ENCODE measurements at places on chromosomes 5 and 9.

- peaks cover 3% of the 10 kb centered on the region for H3K27me3 ChIP-seq
- no peak for DNase-seq
- no peak overlapping the region for H3K27ac ChIP-seq
Observed at GRCh38 chr5:58505502-58505901, 14.3 kb downstream of the GAPT start.

DNA sequence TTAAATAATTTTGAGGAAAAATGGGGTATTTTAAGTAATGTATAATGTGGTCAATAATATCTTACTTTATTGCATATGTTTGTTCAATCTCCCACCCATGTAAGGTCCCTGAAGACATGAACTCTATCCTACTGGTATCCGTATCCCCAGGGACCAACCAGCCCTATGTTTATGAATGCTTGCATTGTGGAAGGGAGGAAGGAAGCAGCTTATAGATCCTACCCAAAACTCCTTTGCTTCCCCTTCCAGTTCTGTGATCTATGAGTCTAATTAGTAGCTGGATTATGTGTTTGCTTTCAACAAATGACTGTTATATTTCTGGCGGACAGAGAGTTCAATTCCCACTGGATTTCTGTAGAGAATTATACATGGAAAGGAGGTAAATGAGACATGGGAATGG is 45.6 kb downstream of the CNTRL start:
- H3K4me1 ChIP-seq = peaks cover 11% of the 10 kb centered on the region
- H3K27ac ChIP-seq = no peak overlapping the region
- H3K36me3 ChIP-seq = no peaks in the 10 kb centered on the region
- no peak for DNase-seq

DNA sequence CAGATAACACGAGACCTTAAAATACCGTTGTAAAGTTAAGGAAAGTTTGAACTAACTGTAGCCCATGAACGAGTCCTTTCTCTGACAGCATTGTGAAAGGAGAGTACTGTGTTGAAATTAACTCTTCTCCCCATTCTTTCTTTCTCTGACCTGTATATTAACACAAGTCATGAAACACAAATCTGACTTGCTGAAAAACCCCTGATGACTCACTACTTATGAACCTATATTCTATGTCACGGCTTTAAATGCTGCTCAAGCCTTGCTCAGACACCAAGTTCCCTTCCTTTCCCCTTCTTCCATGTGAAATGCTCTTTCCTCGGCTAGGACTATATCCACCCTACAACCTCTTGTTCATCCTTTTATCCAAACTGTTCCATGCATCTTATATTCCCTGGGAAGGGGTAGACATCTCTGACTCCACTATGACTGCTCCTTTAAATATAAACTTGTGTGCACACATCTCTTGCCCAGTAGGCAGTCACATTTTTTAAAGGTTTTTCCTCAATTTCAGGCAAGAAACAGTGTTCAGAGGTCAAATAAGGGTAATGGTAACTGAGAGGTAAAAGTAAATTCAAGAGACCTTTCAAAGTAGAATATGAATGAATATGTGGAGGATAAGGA is 142.9 kb downstream of the NFIB start:
- H3K4me1 ChIP-seq = peaks cover 11% of the 10 kb centered on the region
- peak overlapping the region; percentile 20 for H3K27ac ChIP-seq
- peaks cover 6% of the 10 kb centered on the region for H3K36me3 ChIP-seq
- no peak overlapping the region for H3K4me3 ChIP-seq
- H3K27me3 ChIP-seq = no peaks in the 10 kb centered on the region

DNA sequence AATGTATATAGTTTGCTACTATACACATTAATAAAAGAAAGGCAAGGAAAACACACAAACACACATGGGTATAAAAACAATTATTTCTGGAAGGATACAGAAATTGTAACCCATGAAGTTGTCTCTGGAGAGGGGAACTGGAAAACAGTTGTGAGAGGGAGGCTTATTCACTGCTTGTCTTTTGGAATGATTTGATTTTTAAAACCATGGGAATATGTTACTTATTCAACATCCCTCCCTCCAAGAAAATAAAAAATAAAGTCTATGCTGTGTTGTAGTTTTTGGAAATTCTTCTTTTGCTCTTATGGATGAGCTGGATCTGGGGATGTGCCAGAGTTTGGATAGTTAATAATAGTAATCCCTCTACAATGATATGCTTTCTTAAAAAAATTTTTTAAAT is 6.0 kb upstream of the C1QTNF2 start:
- H3K4me1 ChIP-seq = no peaks in the 10 kb centered on the region
- peaks cover 61% of the 10 kb centered on the region for H3K27me3 ChIP-seq
- no peak overlapping the region for H3K27ac ChIP-seq
- H3K4me3 ChIP-seq = no peak overlapping the region
- DNase-seq = no peak
- no peaks in the 10 kb centered on the region for H3K36me3 ChIP-seq

GRCh38 chr9:128190516-128191405 is 611 bp downstream of the CIZ1 start:
- no peak for DNase-seq
- H3K4me3 ChIP-seq = peak overlapping the region; percentile 70
- H3K27me3 ChIP-seq = no peaks in the 10 kb centered on the region

- H3K36me3 ChIP-seq = no peaks in the 10 kb centered on the region
- no peak for DNase-seq
- H3K27me3 ChIP-seq = peaks cover 4% of the 10 kb centered on the region
- no peak overlapping the region for H3K4me3 ChIP-seq
Observed at GRCh38 chr5:176131771-176132170, 106.5 kb upstream of the SIMC1 start.

DNA sequence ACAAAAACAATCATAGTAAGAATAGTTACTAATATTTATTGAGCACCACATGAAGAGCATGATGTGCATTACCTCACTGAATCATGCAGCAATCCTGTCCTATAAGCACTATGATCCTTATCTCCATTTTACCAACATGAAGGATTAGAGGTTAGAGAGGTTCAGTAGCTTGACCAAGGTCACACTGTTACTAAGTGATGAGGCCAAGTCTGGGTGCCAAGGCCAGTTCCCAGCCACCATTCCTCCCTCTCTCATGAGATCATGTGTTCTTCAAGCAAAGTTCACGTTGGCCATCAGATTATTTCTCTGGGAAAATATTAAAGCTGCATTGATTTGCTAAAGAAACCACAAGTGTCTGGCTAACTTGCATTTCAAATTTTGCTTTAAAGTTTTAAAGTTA is 31.0 kb downstream of the PDE8B start:
- DNase-seq = no peak
- no peak overlapping the region for H3K4me3 ChIP-seq
- no peaks in the 10 kb centered on the region for H3K36me3 ChIP-seq
- no peak overlapping the region for H3K27ac ChIP-seq
- peaks cover 2% of the 10 kb centered on the region for H3K27me3 ChIP-seq

DNA sequence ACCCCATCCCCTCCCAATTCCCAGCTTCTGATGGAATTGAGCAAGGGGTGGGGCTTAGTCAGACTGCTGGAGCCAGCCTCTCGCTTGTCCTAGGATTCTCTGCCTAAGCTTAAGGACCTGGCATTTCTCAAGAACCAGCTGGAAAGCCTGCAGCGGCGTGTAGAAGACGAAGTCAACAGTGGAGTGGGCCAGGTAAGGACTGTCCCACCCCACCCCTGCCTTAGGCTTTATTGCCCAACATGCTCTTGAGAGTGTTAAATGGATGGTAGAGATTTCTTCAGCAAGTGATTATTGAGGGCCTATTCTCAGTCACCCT is 1.1 kb downstream of the SLC35A4 start:
- H3K27me3 ChIP-seq = no peaks in the 10 kb centered on the region
- peaks cover 8% of the 10 kb centered on the region for H3K4me1 ChIP-seq
- peaks cover 3% of the 10 kb centered on the region for H3K36me3 ChIP-seq
- peak overlapping the region; percentile 84 for H3K4me3 ChIP-seq
- no peak overlapping the region for H3K27ac ChIP-seq

DNA sequence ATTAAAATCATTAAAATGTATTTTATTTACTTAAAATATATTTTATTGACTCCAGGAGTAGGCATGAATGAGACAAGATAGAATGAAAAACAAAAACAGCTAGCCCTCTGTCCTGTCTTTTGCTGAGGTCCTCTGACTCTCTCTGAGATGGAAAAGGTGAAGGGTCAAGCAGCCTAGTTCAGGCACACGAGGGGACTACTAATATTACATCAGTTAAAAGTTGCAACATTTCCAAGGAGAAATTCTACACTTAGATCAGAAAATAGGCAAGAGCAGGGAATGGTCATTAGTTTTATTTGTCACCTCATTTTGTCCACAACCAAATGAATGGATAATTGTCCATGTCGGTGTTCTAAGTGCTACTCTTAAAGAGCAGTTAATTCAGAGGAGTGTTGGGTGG is 148.5 kb downstream of the CDH10 start:
- DNase-seq = no peak
- H3K36me3 ChIP-seq = no peaks in the 10 kb centered on the region
- no peaks in the 10 kb centered on the region for H3K27me3 ChIP-seq
- H3K4me1 ChIP-seq = no peaks in the 10 kb centered on the region
- no peak overlapping the region for H3K4me3 ChIP-seq
- no peak overlapping the region for H3K27ac ChIP-seq

DNA sequence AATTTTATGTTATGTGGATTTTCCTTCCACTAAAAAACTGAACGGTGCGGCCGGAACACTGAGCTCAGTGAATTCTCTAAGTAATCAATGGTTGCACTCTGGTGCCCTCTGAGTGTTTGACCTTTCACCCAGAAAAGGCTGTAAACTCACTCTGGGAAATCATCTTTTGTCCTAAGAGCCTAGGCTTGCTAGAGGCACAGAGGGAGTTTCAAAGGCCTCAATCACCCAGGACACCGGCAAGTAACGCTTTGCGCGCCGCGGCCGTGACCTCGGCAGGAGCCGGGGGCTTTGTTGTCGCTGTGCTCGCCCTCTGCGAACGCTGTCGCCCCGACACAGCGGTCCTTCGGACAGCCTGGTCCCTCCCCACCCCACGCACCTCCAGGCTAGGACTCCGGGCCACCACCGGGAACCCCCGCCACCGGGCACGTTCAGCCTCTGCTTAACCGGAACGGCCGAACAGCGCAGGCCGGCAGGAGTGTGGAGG is 703 bp downstream of the ISCA1 start:
- peak overlapping the region; percentile 47 for H3K4me3 ChIP-seq
- DNase-seq = no peak
- peak overlapping the region; percentile 88 for H3K27ac ChIP-seq
- no peaks in the 10 kb centered on the region for H3K27me3 ChIP-seq

GRCh38 chr9:32955655-32956478 is 45.6 kb downstream of the APTX start:
- H3K4me3 ChIP-seq = no peak overlapping the region
- no peak overlapping the region for H3K27ac ChIP-seq
- H3K36me3 ChIP-seq = no peaks in the 10 kb centered on the region

DNA sequence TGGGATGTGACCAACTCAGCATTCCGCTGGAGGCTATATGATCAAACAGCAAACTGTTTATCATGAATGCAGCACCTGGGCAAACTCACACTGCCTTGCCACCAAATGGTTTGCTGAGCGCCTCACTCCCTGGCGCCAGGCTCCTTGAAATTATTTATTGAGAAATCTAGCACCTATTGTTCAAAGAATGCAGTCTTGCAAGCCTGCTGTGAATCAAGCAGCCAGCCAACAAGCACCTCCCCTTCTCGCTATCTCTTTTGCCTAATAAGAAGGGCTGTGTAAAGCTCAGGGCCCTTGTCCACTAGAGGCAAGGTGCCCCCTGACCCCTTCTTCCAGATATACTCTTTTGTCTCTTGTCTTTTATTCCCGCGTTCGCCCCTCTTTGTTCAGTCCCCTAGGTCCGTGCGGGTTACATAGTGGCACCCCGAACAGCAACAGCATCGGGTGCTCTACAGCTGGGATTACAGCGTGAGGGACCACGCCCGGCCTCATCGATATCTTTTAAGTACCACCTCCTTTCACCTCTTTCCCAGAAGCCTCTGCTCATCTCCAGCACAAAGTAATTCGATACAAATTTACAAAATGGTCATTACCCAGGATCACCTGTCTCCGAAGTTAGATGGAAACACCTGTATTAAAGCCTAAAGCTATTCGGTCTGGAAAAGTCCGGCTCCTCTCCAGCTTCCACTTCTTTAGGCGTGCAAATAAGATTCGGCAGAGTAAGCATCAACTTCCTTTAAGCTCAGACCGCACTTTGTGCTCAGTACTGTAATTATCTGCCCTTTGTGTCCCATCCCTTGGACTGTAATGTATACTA is 896 bp downstream of the RIGI start:
- H3K36me3 ChIP-seq = no peaks in the 10 kb centered on the region
- H3K4me3 ChIP-seq = peak overlapping the region; percentile 83
- peak overlapping the region; percentile 59 for H3K27ac ChIP-seq

DNA sequence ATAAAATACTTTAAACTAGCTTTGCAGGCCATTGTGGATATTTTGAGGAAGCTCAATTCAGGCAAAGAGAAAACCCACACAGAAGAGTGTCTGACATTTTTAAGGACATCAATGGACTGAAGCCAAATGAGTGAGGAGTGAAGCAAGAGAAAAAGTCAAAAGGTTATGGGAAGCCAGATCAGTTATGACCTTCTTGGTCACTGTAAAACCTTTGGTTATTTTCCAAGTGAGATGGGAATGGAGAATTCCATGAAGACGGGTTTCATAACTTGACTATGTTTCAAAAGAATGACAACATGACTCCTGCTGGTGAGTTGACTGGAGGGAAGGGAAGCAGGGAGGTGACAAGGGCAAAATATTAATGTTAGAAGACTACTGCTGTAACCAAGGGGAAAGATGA is 585.2 kb downstream of the EFNA5 start:
- H3K36me3 ChIP-seq = no peaks in the 10 kb centered on the region
- no peaks in the 10 kb centered on the region for H3K4me1 ChIP-seq
- no peak overlapping the region for H3K4me3 ChIP-seq
- no peaks in the 10 kb centered on the region for H3K27me3 ChIP-seq

DNA sequence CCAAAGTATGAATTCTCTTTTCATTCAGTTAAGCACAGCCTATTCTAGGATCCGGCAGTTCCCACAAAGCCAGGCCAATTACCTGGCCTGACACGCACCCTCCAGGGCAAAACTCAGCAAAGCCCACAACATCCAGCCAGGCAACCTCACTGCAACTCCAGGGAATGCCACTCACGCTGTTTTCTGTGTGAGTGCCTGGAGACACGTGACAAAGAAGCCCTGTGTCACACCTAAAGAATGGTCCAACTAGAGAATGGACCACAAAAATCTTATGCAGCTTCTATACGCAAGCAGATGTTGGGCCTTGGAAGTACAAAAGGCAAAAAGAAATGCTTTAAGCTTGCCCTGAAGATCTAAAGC is 20.2 kb downstream of the RETREG1 start:
- H3K4me1 ChIP-seq = no peaks in the 10 kb centered on the region
- H3K27me3 ChIP-seq = peaks cover 3% of the 10 kb centered on the region
- no peaks in the 10 kb centered on the region for H3K36me3 ChIP-seq
- DNase-seq = no peak

DNA sequence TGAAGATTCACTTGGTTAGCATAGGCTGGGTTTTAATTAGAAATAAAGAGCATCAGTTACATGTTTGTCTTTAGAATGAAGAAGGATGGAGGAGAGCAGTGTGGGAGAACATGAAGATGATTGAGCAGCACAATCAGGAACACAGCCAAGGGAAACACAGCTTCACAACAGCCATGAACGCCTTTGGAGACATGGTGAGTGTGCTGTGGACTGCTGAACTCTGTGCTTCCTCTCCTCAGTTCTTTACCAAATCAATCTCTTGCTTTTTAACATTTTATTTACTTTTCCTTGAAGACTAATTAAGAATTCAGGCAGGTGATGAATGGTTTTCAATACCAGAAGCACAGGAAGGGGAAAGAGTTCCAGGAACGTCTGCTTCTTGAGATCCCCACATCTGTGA is 38.2 kb upstream of the SPATA31E1 start:
- no peaks in the 10 kb centered on the region for H3K4me1 ChIP-seq
- H3K4me3 ChIP-seq = no peak overlapping the region
- H3K36me3 ChIP-seq = no peaks in the 10 kb centered on the region
- no peak overlapping the region for H3K27ac ChIP-seq
- H3K27me3 ChIP-seq = no peaks in the 10 kb centered on the region
- DNase-seq = no peak

GRCh38 chr9:111144741-111145140 is 106.5 kb upstream of the LPAR1 start:
- no peak overlapping the region for H3K27ac ChIP-seq
- no peaks in the 10 kb centered on the region for H3K36me3 ChIP-seq
- no peak for DNase-seq
- H3K4me3 ChIP-seq = no peak overlapping the region
- H3K27me3 ChIP-seq = no peaks in the 10 kb centered on the region
